ENCODE measurements at places on chromosomes 11 and 22.
A peak's percentile ranks its signal among the peaks of the same experiment; 100 is the strongest.

DNA sequence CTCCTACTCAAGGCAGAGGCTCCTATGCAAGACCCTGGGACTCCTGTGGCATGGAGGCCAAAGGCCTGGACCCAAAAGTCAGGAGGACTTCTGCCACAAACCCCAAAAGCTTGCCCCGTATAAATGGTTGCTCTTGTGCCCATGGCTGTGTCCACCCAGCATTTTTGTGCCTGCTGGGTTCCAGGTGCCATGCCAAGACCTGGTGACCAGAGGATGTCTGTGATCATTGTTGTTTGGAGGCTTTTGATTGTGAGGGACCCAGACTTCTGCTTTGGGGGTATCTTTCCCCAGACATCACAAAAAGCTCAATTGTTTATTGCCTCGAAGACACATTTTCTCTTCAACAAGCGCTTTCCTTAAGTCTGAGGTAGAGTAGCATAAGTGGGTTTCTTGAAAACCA, 35.1 kb downstream of the C22orf31 start:
- DNase-seq, result no peak

DNA sequence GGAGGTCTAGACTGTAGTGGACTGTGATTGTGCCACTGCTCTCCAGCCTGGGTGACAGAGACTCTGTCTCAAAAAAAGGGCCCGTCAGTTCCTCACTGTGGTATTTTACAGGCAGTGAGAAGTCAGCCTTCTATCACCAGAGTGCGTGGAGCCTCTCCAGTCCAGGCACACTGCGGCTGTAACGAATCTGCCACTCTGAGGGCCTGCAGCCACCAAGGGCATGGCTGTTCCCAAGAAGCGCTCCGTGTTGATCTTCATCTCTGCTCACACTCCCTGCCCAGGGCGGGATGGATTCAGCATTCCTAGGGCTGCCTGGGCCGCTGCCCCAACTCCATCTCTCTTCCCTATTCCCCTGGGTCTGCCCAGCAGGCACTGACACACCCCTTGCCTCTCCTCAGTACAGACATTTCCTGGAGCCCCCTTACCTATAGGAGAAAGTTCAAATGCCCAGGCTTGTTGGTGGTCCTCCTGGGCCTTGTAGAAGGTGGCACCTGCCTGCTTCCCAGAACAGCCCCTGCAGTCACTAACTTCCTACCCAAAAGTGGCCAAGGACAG, 148.4 kb downstream of the CACNA1I start:
- DNase-seq, result no peak

GRCh38 chr11:10026514-10026913, 267.5 kb downstream of the SBF2 start:
- DNase-seq, result peak; percentile 24

GRCh38 chr11:2166091-2166851, 5.3 kb upstream of the INS start:
- peak; percentile 59 for DNase-seq

- peak; percentile 75 for DNase-seq
Observed at GRCh38 chr11:61270354-61271076, 24.6 kb downstream of the VWCE start.

- peak; percentile 64 for DNase-seq
Observed at GRCh38 chr22:35467681-35468434, 67.9 kb downstream of the MCM5 start.

DNA sequence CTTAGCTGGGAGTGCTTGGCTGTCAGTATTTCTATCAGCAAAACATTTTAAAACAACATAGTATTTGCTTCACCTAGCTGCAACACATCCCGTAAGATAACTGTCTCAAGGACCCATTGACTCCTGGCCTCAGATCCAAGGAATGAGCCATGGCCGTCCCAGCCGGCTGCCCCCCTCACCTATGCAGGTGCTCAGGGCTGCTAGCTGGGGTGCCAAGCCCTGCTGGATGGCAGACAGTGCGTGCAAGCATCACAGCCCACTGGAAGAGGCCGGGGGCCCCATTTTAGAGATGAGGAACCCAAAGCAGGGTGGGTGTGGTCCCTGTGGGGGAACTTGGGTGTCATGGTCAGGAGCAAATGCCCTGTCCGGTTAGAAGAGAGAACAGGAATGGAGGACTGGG, 8.5 kb downstream of the PSMC3 start:
- DNase-seq, result no peak

Measured in GM03348 (cell line).